ENCODE measurements at places on chromosomes 12 and 14.

- no peak for DNase-seq
These were observed 241.1 kb upstream of the DCN start for GRCh38 chr12:91423693-91424050.

- no peak for DNase-seq
These were observed 52.5 kb upstream of the PELI2 start for GRCh38 chr14:56065621-56066290.

DNA sequence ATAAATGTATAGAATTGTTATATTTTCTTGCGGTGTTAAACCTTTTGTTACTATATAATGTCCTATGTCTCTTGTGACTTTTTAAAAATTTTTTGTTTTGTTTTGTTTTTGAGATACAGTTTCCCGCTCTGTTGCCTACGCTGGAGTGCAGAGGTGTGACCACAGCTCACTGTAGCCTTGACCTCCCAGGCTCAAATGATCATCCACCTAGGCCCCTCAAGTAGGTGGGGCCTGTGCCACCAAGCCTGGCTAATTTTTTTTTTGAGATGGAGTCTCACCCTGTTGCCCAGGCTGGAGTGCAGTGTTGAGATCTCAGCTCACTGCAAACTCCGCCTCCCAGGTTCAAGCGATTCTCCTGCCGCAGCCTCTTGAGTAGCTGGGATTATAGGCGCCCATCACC lies 26.5 kb upstream of the RCOR1 start:
- DNase-seq: no peak

DNA sequence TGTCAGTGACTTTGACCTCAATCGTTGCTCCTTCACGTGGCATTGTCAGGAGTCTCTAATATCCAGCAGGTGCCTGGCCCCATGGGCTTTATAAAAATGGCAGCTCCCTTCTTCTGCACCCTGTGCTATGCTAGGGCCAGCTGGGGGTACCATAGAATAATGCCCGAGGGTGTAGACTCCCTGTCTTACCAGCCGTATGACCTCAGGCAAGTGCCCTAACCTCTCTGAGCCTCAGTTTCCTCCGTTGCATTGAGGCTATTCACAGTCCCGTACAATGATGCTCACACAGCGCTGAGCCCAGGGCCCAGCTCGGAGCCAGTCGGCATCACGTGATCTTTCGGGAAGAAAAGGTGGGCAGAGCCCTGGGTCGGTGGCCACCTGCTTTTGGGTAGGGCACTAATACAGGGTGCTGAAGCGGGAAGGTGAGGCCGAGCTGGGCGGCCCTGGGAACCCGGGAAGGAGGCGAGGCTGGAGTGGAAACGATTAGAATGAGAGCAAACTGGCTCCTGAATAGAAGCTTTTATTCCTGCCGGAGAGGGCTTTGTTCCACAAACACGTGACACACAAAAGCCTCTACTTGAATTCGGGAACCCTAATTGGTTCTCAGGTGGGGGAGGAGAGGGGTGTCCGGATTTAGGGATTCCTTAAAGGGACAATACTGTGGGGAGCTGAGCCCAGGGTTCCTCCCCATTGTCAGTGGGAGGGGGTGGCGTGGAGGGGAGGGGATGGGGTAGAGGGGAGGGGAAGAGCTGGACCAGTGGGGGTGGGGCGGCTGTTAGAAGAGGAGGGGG lies 19.9 kb upstream of the MSI1 start:
- no peak for DNase-seq

GRCh38 chr12:124788936-124789555 lies 74.6 kb downstream of the SCARB1 start:
- no peak for DNase-seq

All from hippocampal formation (tissue), 2 donors.